ENCODE measurements at places on chromosomes 2 and 18.

DNA sequence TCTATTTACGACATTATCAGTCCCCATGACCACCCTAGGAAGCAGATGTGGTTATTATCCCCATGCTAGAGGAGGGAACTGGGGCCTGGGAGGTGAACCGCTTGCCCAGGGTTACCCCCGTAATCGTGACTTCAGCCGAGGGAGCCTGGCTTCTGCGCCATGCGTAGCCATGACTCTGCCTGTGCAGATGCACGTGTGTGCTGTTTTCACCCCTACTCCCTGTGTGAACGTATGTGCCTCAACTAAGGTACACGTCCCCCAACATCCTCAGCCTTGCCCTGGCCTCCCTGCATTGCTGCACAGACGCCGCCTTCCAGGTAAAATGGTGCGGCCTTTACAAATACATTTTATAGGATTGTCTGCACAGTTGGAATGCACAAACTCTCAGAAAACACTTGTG lies 40.2 kb downstream of the LPIN1 start:
- no peak for DNase-seq

DNA sequence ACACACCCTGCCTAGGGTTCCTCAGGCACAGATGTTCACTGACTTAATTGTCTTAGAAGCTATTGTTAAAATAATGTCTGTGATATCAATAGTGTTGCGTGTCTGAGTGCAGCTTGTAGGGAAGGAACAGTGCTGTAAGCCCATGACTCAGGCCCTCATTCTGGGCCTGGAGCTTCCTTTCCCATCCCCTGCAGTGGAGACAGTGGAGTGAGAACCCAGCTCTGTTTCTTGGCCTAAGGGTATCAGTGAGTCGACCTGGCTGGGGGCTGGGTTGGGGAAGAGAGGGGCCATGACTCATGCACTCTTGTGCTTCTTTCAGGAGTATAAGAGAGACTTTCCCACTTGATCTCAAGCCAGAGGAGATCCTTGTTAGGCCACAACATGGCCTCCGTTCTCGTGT lies 106.8 kb downstream of the HRH4 start:
- no peak for DNase-seq

DNA sequence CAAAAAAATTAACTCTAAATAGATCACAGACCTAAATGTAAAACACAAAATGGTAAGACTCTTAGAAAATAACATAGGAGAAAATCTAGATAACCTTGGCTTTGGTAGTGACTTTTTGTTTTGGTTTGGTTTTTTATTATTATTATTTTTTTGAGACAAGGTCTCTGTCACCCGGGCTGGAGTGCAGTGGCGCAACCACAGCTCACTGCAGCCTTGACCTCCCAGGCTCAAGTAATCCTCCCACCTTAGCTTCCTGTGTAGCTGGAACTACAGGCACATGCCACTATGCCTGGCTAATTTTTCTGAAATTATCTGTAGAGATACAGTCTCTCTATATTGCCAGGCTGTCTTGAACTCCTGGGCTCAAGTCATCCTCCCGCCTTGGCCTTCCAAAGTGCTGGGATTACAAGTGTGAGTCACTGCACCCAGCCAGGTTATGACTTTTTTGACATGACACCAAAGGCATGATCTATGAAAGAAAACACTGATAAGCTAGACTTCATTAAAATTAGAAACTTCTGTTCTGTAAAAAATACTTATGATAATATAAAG lies 88.0 kb downstream of the HNRNPLL start:
- no peak for DNase-seq

DNA sequence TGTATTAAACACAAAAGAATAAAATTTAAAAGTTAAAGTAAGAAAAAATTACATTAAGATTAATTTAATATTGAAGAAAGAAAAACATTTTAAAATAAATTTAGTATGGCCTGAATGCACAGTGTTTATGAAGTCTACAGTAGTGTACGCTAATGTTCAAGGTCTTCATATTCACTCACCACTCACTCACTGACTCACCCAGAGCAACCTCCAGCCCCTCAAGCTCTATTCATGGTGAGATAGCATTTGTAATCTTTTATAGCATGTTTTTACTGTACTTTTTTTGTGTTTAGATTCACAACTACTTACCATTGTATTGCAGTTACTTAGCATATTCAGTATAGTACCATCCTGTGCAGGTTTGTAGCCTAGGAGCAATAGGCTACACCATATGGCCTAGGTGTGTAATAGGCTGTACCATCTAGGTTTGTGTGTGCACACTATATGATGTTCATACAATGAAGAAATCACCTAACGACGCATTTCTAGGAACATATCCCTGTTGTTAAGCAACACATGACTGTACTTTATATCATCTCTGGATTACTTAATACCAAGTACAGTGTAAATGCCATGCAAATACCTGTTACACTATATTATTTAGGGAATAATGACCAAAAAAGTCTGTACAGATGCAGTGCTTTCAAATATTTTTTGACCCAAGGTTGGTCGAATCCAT lies 144.0 kb upstream of the IL1R2 start:
- DNase-seq: no peak

GRCh38 chr2:239182981-239183791 lies 217.6 kb downstream of the HDAC4 start:
- no peak for DNase-seq

DNA sequence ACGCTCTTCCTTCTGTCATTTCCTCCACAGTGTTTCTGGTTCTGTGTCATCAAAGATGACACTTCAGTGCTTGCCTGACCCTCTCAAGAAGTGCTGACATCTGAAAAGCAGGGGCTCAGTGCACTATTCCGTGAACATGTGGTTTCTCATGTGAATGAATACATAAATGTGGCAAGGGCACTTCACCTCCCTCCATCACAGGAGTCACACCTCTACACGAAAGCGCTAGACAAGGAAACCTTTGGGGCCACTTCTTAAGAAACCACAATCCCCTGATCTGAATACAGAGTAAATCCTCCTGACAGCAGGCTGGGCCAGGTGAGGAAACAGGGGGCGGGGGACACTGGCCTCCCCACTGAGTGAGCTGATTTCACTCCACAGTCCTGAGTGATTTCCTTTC lies 145.8 kb upstream of the ACAA2 start:
- no peak for DNase-seq

- DNase-seq: no peak
Observed at GRCh38 chr2:171995586-171995985, 4.2 kb upstream of the METAP1D start.

DNA sequence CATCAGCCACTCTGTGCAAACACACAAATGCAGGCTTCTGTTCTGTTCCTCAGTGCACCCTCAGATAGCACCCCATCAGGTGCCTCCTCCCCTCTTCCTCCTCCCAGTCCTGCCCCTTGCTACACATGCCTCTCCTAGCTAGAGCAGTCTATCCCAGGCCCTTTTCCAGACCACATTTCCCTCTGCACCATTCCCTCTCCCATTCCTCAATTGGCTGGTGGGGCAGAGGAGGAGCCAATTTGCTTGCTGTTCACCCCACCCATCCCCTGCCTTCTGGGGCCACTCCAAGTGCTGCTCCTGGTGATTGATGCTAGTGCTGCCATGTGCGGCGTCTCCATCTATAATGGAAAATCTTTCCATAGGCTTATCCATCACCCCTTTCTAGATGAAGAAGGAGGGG lies 5.4 kb downstream of the CFAP65 start:
- DNase-seq: no peak

DNA sequence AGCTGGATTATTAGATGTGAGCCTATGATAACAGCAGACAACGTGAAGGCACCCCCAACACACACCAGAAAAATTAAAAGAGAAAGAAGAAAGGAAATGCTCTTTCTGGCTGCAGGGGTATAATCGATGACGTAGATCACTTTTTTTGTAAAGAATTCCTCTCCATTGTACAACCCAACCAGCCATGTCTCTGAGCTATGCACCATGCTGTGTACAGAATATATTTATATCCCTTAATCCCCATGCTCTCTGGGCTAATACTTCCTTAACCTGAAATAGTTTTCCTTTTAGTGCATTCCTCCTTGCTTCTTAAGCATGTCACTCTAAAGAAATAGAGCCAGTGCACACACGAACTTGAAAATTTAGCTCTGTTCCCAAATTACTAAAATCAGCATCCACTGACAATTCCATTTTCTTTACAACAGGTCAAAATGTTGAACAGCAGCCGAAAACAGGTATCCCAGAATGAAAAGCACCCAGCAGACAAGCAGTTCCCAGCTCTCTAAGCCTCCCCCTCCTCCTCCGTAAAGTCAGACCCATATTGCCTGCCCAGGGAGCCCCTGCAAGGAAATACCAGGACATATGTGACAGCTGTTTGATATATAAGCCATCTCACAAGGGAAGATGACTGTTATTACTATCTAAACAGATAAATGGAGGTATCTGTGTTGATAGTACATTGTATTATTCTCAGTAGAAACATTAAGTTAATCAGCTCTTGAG lies 247.4 kb upstream of the RAB6C start:
- no peak for DNase-seq

DNA sequence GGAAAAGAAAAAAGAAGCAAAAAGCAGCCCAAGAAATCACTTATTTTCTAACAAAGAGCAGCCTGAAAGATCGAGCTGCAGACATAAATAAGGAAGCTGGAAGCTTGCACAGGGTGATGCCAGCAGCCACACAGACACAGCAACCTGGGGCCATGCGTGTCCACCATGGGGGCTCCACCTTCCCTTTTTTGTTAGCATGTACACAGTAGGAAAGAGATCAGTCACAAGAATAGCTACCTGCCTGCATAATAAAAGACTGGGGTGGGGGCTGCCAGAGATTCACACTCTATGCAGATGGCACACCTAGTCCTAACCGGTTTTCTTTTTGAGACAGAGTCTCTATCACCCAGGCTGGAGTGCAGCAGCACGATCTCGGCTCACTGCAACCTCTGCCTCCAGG lies 2.9 kb upstream of the CNOT11 start:
- DNase-seq: no peak

DNA sequence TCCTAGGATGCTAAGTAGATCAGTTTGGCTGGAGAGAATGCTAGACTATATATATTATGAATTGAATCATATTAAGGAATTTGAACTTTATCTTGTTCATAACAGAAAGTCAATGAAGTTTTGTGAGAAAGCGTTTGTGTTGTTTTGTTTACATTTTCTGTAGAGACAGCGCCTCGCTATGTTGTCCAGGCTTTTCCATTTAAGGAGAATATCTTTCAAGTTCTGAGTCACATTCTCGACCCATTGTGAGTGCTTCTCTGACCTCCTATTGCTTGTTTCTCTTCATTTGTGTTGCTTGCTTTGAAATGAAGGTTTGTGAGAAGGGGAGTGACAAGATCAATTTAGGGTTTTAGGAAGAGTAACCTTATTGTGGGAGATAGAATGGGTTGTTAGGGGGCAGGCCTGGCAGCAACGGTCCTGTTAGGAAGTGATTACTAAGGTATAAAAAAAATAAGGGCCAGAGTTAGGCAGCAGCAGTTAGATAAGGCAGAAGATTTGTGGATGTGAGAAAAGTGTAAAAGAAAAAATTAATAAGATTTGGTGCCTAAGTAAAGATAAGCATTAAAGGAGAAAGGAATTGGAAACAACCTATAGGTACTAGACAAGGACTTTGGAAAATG lies 47.6 kb upstream of the ACVR1 start:
- no peak for DNase-seq

GRCh38 chr2:88481691-88482336 lies 29.3 kb upstream of the FOXI3 start:
- no peak for DNase-seq

- DNase-seq: no peak
Observed at GRCh38 chr2:131493199-131493968, 1.2 kb upstream of the MZT2A start.

DNA sequence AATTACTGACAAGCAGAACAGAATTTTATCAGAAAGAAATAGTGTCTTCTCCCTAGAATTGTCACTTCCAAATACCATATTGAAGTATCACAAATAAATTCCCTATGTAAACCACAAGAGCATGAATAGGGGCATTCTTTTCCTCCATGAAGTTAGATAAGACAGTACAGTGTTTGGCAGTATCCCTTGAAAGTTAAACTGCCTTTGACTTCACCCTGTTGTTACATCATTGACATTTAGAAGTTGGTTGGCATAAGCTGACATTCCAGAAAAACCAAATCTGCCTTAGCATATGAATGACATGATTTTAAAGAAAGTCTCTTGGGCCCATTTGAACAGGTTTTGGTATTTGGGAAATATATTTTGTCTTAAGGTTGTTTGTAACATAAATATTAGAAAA lies 50.2 kb upstream of the OSR1 start:
- no peak for DNase-seq

DNA sequence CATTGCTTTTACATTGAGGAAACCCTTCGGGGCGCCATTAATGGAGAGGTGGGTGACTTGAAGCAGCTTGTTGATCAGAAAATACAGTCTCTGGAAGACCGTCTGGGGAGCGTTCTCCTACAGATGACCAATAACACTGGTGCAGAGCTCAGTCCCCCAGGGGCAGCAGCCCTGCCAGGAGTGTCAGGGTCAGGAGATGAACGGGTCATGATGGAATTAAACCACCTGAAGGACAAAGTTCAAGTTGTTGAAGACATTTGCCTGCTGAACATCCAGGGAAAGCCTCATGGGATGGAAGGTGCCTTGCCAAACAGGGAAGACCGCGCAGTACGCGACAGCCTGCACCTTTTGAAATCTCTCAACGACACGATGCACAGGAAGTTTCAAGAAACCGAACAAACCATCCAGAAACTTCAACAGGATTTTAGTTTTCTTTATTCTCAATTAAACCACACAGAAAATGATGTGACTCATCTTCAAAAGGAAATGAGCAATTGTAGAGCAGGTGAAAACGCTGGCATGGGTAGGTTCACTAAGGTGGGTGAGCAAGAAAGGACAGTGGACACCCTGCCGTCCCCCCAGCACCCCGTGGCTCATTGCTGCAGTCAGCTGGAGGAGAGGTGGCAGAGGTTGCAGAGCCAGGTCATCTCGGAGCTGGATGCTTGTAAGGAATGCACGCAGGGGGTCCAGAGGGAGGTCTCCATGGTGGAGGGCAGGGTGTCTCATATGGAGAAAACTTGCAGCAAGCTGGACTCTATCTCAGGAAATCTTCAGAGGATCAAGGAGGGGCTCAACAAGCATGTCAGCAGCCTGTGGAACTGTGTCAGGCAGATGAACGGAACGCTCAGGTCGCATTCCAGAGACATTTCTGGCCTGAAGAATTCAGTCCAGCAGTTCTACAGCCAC lies 45.0 kb downstream of the EMILIN2 start:
- DNase-seq: no peak

- no peak for DNase-seq
Observed at GRCh38 chr2:39593439-39594393, 72.0 kb upstream of the TMEM178A start.

- DNase-seq: no peak
Observed at GRCh38 chr18:74841248-74841647, 243.6 kb downstream of the ZNF407 start.

All from esophagus squamous epithelium (tissue), 5 donors.